ENCODE measurements at places on chromosomes 7 and 10.

- no peak for DNase-seq
These were observed 174.3 kb upstream of the FAM3C start for GRCh38 chr7:121570365-121570764.

DNA sequence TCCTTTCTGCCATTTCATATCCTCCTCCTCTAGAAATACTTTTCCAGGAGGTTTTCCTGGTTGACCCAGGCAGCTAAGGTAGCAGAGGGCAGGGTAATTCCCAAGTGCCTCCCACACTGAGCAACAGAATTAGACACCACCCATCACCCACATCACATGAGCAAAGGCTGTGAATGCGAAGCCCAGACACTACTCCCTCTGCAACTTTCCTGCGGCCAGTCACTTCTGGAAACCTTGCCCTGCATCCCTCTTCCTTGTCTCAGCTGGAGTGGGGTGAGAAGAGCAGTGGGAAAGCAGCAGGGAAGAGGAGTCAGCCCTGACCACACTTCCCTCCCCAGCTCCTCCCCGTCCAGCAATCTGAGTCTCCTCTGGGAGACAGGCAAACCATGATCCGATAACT, 15.2 kb downstream of the TMEM176B start:
- no peak for DNase-seq

DNA sequence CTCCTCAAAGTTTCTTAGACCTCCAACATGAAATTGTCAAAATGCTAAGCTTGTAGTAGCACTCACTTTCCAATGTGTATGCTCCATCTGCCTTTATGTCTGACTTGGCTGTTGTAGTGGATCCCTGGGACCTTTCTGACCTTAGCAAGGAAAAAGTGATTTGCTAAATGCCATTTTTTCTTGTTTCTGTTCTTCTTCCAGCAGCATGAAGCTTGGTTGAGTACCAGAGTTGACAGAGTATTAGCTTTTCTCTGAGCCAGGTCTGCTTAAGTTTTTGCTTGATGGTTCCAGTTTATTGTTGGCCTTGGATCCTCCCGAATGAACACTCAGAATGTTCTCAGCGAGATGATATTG, 168.7 kb downstream of the SND1 start:
- no peak for DNase-seq

DNA sequence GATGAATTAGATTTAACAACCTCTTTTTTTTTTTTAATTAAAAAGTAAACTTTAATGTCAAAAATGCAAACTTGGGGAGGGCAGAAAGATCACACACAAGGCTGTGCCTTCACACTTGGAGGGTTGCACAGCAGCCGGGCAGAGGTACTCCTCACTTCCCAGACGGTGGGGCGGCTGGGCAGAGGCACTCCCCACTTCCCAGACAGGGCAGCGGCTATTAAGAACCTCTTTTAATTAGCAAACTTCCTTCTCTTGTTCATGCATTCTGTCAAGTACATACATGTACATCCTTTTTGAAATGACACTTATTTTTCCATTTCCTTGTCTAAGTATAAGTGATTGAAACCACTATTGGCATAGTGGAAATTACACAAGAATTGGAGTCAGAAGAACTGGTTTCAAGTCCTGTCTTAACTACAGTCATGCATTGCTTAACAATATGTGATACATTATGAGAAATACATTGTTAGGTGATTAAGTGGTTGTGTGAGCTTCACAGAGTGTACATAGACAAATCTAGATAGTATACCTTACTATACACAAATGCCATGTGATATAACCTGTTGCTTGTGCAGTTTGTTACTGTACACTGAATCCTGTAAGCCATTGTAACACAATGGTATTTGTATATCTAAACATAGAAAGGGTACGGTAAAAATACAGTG, 26.5 kb downstream of the BTRC start:
- DNase-seq = no peak

Measured in hematopoietic multipotent progenitor cell treated with erythropoietin and hydrocortisone succinate and interleukin-3 and kit ligand, for 4 days (in vitro differentiated cells).